ENCODE measurements at places on chromosomes 12 and 14. TPM values are rescaled to one million over a fixed set of nuclear protein-coding genes. Genes with fewer than 3 reads are reported as not detected.

CMA1 gene
- total RNA-seq, result not detected

NGB gene
- not detected for total RNA-seq

KRT85 gene
- not detected for total RNA-seq

DDN gene
- 0.30 TPM for total RNA-seq

HHIPL1 gene
- not detected for total RNA-seq

CLEC14A gene
- not detected for total RNA-seq

DNA sequence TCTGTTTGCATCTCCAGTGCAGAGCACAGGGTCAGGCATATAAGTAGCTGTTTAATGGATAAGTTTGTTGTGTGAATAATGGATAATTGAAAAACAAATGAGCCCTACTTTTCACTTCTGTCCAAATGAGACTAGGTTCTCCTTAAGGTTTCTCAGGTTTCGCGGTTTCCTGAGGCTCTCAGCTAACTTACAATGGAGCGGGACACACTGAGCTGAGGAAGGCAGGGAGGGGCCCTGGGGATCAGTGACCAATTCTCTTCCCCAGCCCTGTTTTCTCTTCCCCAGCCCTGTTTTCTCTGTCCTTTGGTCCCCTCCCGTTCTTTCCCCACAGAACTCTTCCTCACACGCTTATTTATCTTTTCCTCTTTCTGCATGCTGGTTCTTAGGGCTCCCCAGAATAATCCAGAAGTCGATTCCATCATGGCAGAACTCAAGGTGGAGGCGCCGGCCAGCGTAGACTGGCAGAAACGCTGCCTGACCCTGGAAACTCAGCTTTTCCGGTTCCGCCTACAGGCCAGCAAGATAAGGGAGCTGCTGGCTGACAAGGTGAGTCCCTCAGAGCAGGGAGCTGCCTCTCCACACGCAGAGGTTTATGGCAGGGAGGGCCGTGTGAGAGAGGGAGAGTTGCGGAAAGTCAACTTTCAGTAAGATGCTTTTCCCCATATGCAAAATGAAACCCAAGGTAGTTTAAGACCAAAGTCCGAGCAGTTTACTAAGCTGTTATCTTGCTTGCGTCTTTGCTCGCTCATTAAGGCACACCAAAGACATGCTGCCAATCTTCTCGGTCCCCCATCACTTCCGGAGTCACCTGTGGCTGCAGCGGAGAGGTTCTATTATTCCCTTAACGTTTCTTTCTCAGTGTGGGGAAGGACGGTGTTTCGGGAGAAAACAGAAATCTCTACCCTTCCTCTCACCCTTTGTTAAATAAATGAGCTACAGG is 8.6 kb downstream of the PLEKHH1 start:
- DNase-seq, result peak; percentile 29

DNA sequence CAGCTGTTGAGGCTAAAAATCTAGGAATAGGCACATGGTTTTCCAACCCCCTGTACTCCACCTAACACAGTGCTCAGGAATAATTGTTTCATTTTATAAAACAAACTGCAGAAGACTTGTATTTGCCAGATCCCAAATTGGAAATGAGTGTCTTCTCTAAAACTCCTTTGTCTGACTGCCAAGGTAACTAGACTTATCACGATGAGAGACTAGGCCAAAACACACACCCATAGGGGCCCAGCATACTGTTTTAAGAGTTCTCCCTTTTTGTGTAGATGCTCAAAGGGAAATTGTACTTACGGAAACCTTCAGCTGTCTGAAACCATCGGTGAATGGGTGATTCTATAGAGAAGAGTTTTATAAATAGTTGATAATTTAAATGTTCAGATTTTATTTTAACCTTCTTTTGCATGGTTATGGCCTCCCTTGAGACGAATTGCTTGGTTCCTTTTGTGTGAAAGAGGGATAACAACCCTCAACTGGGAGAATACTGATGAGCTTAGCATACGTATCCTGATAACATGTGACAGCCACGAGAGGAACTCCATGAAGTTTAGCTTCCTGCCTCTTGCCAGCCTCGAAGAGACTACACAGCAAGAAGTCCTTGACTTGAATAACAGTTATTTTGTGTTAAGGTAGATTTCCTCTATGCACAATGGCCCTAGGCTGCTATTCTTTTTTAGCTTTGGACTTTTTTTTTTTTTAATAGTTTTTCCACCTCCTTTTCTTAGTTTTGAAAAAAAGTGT is 103.3 kb downstream of the PELI2 start:
- no peak for DNase-seq

DNA sequence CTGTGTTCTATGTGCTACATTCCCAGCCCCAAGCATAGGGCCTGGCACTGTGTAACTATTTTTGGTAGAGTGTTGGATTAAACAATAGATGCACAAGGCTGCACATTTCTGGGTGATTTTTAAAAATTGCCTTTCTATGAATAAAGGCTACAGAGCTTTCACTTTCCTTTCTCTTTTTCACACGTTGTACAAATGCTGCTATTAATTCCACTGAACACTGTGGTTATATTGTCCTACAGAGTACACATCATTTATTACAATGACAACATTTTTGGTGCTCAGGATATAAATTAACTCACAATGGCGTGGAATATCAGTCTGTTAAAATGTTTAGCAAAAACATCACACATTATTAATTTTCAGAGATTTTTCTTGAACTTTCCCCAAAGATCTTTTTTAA is 3.6 kb upstream of the EML1 start:
- DNase-seq, result no peak

DNA sequence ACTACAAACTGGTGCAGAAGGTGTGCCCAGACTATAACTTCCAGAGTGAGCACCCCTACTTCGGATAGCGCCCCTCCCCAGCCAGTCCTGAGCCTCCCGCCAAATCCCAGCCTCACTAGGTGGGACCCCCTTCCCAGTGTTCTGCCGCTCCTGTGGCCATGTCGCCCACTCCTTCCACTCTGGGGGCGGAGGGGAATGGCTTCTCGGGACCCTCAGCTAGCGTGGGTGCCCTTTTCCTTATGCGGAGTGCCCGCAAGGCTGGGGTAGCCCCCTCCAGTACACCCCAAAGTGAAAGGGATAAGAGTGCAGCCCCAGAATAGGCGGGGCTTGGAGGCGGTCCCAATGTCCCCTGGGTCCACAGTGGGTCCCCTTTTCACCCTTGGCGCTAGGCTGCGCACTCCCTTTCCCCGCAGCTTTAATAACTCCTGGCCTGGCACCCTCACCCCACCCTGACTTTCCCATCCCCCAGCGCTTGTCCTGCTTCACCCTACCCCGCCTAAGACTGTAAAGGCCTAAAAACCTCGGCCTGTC is 3.8 kb upstream of the SHMT2 start:
- DNase-seq, result no peak

DNA sequence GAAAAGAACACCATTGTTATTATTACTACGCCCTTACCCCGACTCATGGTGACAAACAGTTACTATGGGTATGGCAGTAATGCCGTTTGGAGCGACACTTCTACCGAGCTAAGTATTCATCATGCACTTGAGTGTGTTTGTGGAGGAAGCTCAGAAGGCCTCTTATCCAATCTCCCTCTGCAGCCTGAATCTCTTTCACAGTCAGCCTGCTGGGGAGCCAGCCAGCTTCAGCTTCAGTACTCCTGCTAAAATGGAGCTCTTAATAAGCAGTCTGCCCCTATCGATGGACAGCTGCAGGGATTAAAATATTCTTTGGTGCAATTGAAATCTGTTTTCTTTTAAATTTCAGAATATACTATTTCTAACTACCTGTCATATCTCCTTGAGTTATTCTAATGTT is 24.7 kb upstream of the ATP5MC2 start:
- DNase-seq, result no peak

DNA sequence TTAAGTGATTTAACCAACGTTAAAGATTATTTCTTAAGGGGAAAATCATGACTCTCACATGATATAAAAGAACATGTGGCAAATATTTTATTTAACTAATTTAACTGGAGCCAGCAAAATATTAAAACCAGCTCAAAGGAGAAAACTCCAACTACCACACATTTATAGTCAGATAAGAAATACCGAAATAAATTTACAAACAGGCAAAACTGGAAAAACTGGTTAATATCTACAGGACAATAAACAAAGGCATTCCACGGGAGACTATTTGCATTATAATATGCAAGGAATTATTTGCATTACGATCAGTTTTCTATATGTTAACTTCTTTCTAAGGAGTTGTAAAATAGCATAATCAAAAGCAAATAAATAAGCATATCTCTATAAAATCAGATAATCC is 13.8 kb upstream of the BCL2L14 start:
- DNase-seq, result no peak

GRCh38 chr14:54839701-54840119 is 62.9 kb downstream of the GCH1 start:
- no peak for DNase-seq

DNA sequence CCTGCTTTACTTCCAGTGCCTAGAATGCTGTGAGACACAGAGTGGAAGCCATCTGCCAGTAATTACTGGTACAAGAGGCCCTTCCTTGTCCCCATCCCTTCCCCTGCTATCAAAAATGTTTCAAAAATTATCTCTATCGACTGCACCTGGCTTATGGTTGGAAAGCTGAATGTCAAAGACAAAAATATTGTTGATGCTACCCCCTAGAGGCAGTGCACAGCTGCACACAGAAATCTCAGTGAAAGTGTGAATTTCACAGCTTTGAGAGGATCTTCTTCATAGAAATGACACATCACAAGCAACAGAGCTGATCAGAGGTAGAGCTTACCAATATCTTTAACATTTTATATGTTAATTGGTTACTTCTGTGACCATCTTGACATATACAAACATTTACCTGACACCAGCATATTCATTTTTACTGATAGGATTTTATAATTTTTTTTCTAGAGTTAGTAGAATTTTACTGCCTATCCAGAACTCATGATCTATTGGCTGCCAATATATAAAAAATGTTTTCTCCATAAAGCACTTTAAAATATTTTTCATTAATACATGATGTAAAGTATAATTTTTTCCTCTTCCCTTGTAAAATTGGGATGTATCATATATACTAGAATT is 138.0 kb downstream of the AACS start:
- DNase-seq, result no peak

DNA sequence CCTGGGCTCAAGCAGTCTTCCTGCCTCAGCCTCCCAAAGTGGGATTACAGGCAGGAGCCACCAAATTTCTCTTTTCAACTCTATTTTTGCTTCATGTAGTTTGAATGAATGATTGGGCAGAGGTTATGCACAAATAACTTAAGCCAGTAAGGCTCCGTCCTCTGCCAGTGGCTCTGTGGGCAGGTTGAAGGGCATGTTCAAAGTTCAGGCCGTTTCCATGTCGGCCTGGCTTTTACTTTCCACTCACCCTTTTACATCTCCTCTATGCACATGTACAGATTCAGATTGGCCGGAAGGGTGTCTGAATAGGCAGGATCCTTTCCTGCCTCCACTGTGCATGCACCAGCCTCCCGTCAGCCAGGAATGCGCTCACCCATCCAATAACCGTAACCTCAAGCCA is 132.3 kb downstream of the EML1 start:
- DNase-seq, result no peak

DNA sequence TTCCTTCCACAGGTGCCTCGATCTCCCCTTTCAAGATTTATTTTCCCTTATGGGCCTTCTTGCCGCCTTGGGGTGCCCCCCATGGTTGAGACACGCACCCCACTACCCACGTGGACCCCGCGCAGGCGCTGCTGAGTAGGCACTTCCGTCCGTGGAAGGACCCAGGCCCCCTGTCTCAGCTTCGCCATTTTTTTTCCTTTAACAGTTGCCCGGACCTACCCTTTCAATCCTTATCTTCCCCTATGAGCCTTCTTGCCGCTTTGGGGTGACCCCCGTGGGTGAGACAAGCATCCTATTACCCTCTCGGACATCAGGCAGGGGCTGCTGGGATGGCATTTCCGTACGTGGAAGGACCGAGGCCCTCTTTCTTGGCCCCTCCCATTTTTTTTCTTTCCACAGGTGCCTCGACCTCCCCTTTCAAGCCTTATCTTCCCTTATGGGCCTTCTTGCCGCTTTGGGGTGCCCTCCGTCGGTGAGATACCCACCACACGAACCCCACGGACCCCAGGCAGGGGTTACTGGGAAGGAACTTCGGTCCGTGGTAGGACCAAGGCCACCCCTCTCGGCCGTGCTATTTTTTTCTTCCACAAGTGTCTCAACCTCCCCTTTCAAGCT is 268.2 kb downstream of the ALG10 start:
- no peak for DNase-seq

GRCh38 chr12:80045594-80045993 is 53.7 kb upstream of the OTOGL start:
- DNase-seq, result no peak

DNA sequence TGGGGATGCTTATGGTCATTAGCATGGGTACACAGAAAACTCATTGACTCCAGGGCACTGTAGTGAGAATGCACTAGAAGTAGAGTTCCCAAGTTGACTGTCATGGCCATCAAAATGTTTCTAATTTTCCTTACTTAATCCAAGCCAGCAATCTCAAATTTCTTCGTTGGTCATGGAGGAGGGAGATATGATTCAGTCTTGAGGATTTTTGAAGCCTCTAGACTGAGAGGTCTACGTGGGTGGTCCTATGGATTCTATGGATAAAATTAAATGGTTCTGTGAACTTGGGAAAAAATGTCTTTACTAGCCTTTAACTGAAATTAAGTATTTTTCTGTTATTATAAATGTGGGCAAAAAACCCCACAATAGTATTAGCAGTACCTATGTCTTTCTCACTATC is 508.5 kb downstream of the FUT8 start:
- no peak for DNase-seq
